ENCODE measurements at places on chromosomes 6 and 20.

GRCh38 chr6:21138336-21139069, 455.0 kb upstream of the SOX4 start:
- DNase-seq = no peak

- DNase-seq = no peak
Measured at GRCh38 chr20:60956194-60956593, 295.9 kb upstream of the CDH4 start.

DNA sequence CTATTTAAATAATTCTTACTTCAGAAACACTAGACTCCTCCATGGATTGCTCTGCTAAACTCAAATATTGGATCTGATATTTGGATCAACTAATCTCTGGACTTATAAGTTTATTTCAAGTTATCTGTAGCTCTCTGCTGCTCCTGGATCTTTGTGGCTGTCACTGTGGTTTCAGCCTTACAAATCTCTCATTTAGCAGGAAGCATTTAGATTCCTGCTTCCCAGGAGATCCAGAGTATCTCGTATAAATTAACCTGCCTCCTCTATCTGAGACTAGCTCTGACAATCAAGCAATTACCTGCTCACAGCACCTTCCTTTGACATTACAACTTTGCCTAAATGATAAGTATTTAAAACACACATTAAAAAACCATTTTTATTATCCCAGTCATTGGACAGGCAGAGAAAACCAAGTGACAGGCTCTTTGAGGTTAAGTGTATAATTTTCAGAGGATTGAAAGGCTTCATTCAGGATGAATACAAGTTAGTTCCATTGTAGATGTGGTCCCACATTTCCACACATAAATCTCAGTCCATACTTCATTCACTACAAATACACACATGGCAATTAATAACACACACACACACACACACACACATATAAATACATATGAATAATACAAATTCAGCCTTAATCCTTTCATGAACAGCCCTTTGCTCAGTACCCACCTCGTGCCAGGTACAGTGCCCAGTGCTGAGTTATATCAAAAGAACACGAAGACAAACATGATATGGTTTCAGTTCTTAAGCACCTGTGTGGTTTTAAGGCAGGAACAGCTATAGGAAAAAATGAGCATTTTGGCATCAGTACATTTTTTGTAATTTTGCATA, 55.5 kb upstream of the PLCB1 start:
- no peak for DNase-seq

DNA sequence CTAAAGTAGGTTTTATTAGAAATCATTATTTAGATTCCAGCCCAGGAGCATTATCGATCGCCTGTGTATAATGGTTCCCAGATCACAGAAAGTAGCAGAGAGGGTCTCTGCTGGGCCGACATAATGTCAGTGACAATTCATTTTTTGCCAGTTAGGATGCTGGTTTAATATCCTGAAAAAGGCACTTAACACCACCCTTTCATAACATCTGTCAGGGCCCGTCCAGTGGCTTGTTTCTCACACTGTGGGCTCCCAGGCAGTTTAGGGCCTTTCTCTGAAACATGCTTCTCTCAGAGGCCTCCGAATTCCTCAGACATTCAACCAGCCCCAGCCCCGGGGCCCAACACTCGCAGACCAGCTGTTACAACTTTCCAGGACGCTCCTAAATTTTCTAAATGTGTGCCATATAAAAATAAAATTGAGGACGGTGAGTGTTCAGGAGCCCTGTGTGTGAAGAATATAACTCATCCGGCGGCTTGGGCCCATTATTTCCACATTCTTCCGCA, 108.6 kb upstream of the EYA4 start:
- DNase-seq = no peak

DNA sequence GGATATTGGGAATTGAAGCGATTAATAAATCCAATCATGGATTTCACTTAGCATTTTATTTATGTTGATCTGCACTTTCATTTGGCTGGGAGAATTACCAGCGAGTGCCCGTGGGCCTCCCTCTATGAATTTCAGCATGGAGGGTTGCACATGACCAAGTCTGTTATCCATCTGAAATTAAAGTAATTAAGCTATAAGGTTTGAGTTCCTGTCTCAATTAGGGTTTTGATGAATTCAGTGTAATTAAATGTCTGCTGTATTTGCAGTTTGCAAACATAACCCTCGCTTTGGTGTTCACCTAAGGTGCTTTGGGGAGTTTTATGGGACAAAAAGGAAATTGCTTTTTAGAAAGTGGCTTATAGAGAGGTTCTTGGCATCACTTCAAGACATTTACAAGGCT, 169.8 kb upstream of the RIN2 start:
- no peak for DNase-seq

- peak; percentile 63 for DNase-seq
Measured at GRCh38 chr6:37547564-37548061, 47.9 kb upstream of the CCDC167 start.

GRCh38 chr6:36343109-36343680, 6.5 kb upstream of the BNIP5 start:
- no peak for DNase-seq

GRCh38 chr6:15626878-15627674, 35.8 kb downstream of the DTNBP1 start:
- DNase-seq = no peak

DNA sequence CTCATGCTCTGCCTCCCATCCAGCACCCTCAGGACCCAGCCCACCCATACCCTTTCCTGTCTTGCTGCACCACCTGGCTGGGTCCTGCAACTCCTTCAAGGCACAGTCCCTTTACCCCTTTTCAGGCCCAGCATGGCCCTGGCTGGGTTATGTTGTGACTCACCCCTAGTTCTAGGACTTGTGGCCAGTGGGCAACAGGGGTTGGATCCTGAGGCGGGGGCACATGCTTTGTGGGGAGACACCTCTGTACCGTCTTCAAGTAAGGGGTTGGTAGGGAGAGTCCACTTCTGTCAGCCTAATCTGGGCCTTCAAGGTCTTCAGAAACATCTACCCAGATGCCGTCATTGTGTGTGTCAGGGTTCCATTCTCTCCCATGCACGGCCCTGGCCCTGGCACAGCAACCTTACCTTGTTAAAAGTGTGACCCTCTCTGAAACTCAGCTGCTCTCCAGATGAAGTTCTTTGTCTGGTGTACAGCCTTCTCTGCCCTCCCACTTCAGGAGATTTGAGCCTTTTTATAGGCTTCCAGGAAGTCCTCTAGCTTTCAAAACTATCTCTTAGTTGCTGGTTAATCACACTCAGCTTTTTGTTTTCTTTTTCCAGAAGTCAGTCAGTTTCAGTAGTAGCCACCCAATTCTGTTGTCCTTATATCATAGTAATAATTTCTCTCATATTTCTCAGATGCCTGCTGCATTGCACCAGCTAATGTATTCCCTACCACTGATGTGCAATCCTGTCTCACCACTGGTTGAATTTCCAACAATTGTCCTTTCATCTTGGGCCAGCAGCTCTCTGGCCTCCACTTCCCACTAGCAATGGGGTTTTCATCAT, 107.3 kb downstream of the NRN1 start:
- DNase-seq = no peak

GRCh38 chr20:17014756-17015366, 212.0 kb upstream of the PCSK2 start:
- DNase-seq = no peak

DNA sequence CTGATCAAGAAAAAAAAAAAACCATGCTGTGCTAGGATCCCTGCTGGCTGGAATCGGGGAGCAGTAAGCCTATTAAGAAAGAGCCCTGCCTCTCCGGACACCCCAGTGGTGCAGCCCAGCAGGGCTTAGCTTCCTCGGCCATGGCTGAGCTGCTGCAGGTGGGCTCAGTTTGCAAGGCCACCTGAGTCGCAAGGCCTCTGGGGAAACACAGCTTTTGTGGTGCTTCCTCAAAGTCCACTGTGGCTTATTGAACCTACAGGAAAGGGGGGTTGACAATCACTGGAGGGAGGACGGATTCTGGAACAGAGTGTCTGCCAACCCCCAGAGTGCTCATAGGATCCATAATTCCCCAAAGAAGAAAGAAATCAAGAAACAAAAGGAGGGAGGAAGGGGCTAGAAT, 240.8 kb downstream of the SMOC2 start:
- no peak for DNase-seq

DNA sequence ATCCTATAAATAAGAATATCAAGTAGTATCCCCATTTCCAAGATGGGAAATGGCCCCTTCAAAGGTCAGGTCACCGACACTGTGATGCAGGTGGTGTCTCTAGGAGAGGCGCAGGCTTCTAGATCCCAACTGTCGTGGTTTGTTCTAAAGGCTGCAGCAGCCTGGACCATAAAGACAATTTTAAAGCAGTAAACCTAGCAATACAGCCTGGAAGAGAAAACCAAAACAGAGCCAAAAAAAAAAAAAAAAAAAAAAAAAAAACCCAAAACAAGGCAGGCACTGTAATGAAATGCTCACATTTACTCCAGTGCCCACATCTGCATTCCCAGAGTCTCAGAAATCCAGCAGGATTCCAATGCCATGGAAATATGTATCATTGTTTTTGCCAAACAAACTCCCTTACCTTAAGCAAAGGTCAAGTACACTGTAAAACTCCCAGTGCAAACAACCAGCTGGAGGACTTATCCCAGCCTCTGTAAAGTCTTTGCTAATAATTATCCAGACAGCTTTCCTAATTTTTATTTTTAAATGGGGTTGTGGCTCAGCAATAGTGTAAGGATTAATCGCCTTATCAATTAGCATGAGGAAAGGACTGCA, 98.2 kb downstream of the PSMG4 start:
- no peak for DNase-seq

GRCh38 chr6:116251568-116252384, 2.1 kb downstream of the TSPYL4 start:
- DNase-seq = peak; percentile 94

DNA sequence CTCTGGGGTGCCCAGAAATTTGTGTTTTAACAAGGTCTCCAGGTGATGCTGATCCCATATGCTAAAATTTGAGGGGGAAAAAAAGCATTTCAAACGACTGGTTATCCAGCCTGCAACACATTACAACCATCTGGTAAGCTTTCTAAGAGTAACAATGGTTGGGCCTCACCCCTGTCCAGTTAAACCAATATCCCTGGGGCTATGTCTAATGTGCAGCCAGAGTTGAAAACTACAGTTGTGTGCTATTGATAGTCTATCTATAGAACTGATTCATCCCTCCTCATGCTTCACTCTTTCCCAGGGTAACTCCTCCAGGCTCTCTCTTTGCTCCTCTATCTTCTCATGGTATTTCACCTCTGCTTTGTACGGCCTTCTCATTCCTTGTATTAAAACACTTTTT, 458.3 kb downstream of the MMUT start:
- DNase-seq = no peak

DNA sequence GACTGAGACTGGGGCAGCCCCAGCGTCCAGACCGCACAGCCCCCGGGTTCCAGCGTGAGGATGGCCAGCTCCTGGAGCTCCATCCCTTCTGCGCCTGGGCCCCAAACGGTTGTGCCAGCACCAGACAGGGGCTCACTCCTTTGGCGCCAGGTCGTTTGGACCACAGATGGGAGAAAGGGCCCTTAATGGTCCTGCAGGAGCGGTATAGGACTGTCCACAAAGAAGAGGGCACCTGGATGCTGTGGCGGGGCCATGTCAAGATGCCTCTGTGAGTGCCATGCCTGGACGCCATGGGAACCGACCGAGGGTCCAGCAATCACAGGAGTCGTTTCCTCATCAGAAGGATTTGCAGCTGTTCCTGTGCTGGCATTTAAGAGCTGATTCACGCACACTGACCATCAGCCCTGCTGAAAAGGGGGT, 82.7 kb downstream of the DLL1 start:
- no peak for DNase-seq

DNA sequence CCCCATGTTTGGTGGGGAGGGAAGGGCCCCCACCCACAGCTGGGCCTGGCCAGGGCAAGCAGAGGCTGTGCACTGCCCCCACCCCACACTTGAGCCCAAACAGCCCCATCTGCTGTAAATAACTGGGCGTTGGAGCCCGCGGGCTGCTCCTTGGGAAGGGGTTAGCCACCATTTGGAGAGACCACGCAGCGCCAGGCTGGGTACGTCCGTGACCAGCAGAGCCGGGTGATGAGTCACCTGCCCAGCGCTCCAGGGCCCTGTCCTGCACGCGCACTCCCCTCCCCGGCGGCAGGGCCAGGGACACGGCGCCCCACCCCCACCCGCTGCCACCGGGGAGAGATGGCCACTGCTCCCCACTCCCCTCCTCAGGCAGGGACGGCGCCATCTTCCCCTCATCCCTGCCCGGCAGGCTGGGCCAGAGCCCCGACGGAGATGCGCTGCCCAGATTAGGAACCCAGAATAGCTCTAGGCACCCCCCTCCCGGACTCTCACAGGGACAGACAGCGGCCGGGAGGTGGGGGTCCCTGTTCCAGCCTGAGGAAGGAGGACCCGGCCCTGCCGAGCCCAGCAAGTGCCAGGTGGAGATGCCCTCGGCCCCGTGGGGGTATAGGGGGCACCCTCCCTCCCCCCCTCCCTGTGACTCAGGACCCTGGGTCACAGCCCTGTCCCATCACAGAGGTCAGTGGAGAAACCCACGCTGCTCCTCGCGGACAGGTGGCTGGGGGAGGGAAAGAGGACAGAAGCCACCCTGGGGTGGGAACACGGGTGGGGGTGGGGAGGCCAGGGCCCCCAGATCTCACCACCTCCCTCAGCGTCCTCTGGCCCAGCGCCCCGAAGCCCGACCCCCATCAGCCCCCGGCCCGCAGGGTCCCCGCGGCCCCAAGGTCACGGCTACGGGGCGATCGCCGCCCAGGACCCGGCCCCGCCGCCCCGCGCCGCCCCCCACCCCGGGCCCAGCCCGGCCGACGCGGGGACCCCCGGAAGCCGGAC, 642 bp downstream of the EEF1A2 start:
- DNase-seq = peak; percentile 71

- DNase-seq = no peak
Measured at GRCh38 chr6:108841377-108841855, 6.8 kb upstream of the ARMC2 start.

DNA sequence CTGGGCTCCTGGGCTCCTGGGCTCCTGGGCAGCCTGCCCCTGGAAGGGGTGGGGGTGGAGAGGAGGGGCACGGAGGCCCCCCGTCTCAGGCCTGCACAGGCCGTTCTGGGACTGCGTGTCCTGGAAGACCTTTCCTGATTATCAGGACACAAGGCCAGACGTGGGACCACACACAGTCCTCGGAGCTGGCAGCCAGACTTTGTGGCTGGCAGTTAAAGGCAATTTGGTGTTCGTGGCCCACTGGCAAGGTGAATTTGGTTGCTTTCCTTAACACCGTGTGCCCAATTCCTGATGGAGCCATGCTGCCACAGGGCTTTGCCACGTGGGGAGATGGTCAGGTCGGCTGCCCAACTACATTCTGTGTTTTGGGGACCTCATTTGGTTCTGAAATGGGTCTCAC, 113.5 kb downstream of the SMOC2 start:
- DNase-seq = no peak

DNA sequence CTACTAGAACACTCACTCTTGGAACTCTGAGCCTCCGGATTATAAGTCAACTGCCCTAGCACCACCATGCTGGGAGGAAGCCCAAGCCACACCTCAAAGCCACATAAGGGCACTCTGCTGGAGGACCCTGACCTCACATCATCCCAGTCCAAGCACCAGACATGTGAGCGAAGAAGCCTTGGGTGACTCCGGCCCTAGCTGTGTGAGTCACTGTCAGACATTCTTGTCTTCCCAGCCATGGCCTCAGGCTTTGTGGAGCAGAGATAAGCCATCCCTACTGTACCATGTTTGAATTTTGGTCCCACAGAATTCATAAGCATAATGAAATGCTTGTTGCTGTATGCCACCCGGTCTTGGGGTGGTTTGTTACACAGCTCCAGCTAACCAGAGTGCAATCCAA, 247.7 kb downstream of the SOD2 start:
- DNase-seq = peak; percentile 11

All from EL (cell line).